Natural killer cell treated with Interleukin-12 subunit alpha and Interleukin-12 subunit beta and Interleukin-15 and Interleukin-18, amount 100 ng/mL, for 72 hours (primary cell): ENCODE measurements at places on chromosomes 2 and 18. TPM values are rescaled to one million over a fixed set of nuclear protein-coding genes. Genes with fewer than 3 reads are reported as not detected.

The NXPH2 gene
- total RNA-seq = not detected

- no peak overlapping the region for H3K27ac ChIP-seq
- no peaks in the 10 kb centered on the region for H3K36me3 ChIP-seq
- no peak for DNase-seq
- no peak overlapping the region for H3K4me3 ChIP-seq
- peaks cover 9% of the 10 kb centered on the region for H3K4me1 ChIP-seq
These were observed 241.7 kb downstream of the ATAD2B start for GRCh38 chr2:23685181-23685580.

DNA sequence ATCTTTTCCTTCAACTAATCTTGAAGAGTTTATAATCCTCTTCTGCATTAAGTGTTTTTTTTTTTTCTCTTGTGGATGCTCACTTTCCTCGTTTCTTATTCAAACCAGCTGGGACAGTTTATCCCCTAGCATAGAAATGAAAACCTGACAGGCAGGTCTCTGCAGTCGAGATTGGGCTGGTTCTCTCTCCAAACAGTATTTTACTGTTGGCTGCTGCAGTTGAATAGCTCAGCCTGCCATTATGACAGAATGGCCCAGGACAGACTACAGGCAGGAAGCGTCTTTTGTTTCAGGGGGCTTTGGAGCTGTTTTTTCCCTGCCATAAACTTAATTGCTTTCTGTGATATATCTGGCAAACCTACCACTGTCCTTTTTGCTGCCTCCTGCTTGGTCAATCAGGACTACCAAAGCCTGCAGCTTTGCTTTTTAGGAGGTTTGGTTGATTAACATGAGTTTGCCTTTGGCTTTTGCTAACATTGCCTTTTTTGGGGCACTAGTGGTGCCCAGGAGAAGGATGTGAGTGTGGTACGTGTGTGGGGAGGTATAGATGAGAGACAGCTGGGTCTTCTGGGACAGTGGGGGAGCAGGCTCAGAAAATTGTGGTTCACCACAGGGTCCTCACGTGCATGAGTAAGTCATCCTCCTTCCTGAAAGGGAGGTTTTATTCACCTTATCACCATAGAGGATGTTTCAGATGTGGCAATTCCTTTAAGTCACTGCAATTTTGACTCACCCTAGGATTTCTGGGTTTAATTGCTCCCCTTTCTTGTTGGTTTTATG is 128.7 kb downstream of the LYPD6B start:
- no peak overlapping the region for H3K27ac ChIP-seq
- no peak overlapping the region for H3K4me3 ChIP-seq
- DNase-seq = no peak
- peaks cover 4% of the 10 kb centered on the region for H3K27me3 ChIP-seq
- peaks cover 5% of the 10 kb centered on the region for H3K4me1 ChIP-seq

DNA sequence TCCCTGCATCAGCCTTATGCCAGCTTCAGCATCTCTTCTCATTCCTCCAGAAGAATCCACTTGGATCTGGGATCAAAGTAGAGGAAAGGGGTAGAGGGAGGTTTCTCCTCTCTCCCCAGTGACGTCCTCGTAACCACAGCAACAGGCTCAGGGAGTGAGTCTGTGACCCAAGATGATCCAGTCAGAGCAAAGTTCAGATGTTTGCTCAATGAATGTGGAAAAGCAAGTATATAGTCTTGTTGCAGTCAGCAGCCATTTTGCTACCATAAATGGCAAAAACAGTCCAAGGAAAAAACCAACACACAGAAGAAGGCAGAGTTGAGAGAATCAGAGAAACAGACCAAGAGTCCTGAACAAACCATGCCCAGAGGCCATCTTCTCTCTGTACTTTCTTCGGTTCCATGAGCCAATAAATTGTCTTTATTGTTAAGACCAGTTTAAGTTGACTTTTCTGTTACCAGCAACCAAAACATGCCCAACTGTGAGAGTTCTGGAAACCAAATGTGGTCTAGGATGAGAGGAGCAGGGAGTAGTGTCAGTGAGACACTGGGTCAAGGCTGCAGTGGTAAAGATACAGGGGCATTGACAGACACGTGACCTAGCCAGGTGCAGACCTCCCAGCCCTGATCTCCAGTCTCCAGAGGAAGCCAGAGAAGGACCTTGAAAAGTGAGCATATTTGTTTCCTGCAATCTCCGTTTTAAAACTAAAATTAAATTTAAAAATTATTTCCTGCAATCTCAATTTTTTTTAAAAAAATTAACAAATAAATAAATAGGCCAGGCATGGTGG is 3.2 kb upstream of the CXCR1 start:
- no peak overlapping the region for H3K27ac ChIP-seq
- DNase-seq = no peak
- peaks cover 43% of the 10 kb centered on the region for H3K4me1 ChIP-seq
- no peak overlapping the region for H3K4me3 ChIP-seq

The MAP4K3 gene
- total RNA-seq = 21.0 TPM

- peaks cover 13% of the 10 kb centered on the region for H3K4me1 ChIP-seq
- H3K4me3 ChIP-seq = peak overlapping the region; percentile 89
- H3K27me3 ChIP-seq = no peaks in the 10 kb centered on the region
- H3K27ac ChIP-seq = no peak overlapping the region
- H3K36me3 ChIP-seq = no peaks in the 10 kb centered on the region
- DNase-seq = no peak
These were observed 567 bp downstream of the PCYOX1 start for GRCh38 chr2:70258532-70258875.

- no peak overlapping the region for H3K27ac ChIP-seq
- H3K4me1 ChIP-seq = no peaks in the 10 kb centered on the region
- H3K4me3 ChIP-seq = no peak overlapping the region
These were observed 730.6 kb upstream of the FANCL start for GRCh38 chr2:58971511-58972360.

- DNase-seq = no peak
- no peak overlapping the region for H3K4me3 ChIP-seq
- H3K36me3 ChIP-seq = no peaks in the 10 kb centered on the region
- peaks cover 21% of the 10 kb centered on the region for H3K27me3 ChIP-seq
- H3K27ac ChIP-seq = no peak overlapping the region
These were observed 51.5 kb downstream of the SMIM21 start for GRCh38 chr18:75376004-75376403.

- no peaks in the 10 kb centered on the region for H3K4me1 ChIP-seq
- no peaks in the 10 kb centered on the region for H3K36me3 ChIP-seq
- DNase-seq = no peak
- no peak overlapping the region for H3K27ac ChIP-seq
- no peaks in the 10 kb centered on the region for H3K27me3 ChIP-seq
These were observed 103.0 kb downstream of the GPR39 start for GRCh38 chr2:132519566-132519965.

DNA sequence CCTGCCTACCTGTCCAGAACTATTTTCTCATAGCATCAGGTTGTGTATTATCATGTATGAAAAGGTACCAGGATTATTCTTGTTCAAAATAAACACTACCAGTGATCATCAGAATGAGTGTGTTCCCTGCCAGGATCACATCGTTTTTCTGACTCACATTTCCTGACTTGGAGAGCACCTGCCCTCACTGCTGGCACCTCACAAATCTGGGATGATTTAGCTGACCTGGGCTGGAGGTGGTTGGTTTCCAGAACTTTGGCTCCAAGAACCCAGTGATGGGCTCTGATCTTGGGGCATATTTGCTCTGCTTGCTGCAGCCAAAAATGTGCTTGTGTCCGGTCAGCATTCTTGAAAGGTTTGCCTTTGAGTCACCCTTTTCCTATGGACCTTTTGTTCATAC is 836.3 kb upstream of the ACVR2A start:
- no peaks in the 10 kb centered on the region for H3K4me1 ChIP-seq
- no peak for DNase-seq
- H3K36me3 ChIP-seq = no peaks in the 10 kb centered on the region
- H3K27ac ChIP-seq = no peak overlapping the region
- no peaks in the 10 kb centered on the region for H3K27me3 ChIP-seq

DNA sequence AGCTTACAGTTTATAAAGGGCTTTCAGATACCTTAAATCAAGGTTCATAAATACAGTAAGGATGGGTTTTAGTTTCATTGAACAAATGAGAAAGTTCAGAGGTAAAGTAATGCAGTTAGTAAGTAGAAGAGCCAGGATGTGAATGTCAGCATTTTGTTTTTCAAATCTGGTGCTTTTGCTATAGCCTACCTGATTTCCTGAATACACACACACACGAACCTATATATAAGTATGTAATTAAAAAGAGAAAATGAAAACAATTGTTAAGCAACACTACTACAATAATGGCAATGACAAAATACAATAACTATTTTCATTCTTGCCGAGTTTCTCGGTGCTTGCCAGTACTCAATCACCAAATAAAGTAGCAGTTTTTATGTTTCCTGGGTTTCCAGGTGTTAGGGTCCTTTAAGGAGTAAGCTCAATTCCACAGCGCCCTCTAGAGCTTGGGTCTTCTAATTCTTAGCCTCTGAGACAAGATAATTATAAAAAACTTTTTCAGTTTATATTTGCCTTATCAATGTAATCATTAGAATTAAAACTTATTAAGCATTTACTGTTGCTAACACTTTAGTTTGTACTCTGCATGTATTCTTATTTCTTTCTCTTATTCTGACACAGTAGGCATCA is 512.9 kb upstream of the ACVR2A start:
- no peaks in the 10 kb centered on the region for H3K36me3 ChIP-seq
- no peak overlapping the region for H3K27ac ChIP-seq
- H3K4me1 ChIP-seq = peaks cover 7% of the 10 kb centered on the region
- no peaks in the 10 kb centered on the region for H3K27me3 ChIP-seq
- no peak overlapping the region for H3K4me3 ChIP-seq

The PTPN4 gene
- total RNA-seq = 56.5 TPM

GRCh38 chr2:173990245-173990644 is 25.1 kb upstream of the SP3 start:
- H3K4me1 ChIP-seq = peaks cover 3% of the 10 kb centered on the region
- no peaks in the 10 kb centered on the region for H3K36me3 ChIP-seq
- no peak for DNase-seq
- H3K4me3 ChIP-seq = no peak overlapping the region
- no peak overlapping the region for H3K27ac ChIP-seq

The M1AP gene
- total RNA-seq = not detected

DNA sequence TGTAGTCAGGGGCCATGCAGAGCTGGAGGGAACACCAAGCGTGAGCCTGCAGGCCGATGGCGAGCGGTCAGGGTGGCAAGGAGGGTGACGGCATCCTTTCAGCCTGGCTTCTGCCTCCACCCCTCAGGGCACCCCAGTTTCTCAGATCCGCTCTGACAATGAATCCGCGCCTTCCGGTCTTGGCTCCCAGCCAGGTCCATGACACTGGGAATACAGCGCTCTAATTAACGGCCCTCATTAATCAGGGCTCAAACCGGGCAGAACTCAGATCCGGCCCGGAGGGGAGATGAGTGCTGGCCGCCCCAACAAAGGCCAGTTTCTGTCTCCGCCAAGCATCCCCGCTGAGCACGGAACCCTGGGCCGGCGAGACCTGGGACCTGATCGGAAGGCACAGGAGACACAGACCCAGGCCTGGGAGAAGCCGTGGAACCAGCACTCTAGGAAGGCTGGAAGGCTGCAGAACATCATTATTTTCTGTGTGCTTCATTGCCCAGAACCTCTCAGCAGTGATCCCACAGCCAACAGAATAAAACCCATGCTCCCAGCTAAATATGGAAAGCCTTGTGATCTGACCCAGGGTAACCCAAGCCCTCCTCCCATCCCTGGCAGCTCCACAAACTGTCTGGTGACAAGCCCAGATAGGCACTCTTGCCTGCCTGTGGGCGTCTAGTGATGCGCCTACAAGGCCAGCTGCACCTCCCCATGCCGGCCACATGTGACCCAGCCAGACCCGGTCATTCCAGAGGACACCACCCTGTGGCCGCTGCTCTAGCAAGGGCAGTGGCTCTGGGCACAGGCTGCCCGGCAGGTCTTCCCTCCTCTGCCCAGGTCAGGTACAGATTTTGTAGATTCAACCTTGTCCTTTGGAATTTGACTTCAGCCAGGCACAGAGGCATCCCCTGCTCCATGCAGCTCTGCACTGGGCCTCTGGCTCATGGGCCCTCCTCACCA is 438.7 kb upstream of the MYT1L start:
- H3K27ac ChIP-seq = no peak overlapping the region
- no peaks in the 10 kb centered on the region for H3K36me3 ChIP-seq
- no peaks in the 10 kb centered on the region for H3K27me3 ChIP-seq

The RBM44 gene
- 3.2 TPM for total RNA-seq

DNA sequence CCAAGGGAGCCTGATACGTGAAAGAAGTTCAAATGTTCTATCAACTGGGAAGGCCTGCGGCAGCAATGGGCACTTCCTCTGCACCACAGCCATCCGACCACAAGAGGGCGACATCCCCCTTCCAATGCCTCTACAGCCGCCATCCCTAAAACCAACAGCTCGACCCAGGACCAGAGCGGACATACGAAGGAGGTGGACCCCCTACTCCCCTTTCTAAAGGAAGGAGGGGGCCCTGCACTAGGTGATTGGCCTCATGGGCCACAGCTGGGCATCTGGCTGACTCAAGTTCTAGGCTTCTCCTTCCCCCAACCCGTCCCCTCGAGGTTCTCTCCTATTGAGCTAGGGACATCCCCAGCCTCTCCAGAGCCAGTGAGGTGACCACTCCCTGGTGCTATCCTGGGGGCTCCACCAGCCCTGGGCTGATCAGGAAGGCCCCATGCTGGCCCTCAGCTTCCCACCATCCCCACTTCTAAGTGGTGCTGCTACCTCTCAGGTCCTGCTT is 217.2 kb downstream of the TNS1 start:
- H3K27ac ChIP-seq = no peak overlapping the region
- H3K36me3 ChIP-seq = peaks cover 4% of the 10 kb centered on the region
- no peak for DNase-seq
- no peaks in the 10 kb centered on the region for H3K27me3 ChIP-seq
- H3K4me3 ChIP-seq = no peak overlapping the region

DNA sequence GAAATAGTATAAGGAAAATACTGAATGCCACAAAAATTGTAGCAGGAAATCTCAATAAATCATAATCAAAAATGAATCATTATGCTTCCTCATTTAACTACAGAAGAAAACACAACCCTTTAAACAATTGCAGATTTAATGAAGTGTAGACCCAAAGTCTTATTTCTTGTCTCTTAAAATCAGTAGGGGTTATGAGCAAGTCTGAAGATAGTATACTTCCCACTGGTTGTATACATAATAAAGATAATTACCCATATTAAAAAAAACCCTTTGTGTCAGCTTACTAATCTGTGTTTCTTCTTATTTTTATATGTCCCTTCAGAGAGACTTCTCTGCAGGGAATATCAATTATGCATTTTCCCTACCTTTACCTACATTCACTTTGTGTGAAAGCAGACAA is 504.7 kb downstream of the ERBB4 start:
- no peak overlapping the region for H3K4me3 ChIP-seq
- peaks cover 4% of the 10 kb centered on the region for H3K36me3 ChIP-seq
- no peak for DNase-seq
- H3K4me1 ChIP-seq = no peaks in the 10 kb centered on the region
- no peak overlapping the region for H3K27ac ChIP-seq
- no peaks in the 10 kb centered on the region for H3K27me3 ChIP-seq
